ENCODE measurements at places on chromosomes 11 and 22. TPM values are rescaled to one million over a fixed set of nuclear protein-coding genes. Genes with fewer than 3 reads are reported as not detected.

GRCh38 chr11:10633261-10633660, 60.3 kb downstream of the IRAG1 start:
- DNase-seq: no peak

DNA sequence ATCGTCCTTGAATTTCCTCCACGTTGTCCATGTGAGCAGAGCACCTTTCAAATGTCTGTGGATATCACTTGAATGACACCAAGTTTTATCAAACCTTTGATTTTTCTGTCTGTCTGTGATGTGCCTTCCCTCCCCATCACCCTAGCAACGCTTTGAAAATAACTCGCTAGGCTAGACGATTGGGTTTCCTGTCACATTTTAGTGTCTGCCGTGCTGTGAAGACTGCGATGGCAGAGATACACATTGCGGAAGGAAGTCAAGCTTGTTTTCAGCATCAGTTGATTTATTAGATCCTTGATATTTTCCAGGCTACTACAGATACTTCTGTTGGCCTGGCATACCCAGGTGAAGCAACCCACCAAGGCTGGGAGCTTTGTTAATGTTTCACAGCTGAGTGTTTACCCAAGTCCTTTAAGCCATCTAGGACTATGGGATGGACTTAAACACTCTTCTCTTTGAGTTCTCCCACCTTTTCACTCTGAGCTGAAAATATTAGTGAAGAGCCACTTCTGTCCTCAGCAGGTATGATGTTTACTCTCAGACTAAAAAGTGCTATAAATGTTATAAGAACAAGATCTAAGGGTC, 93.6 kb upstream of the CD44 start:
- no peak for DNase-seq

- DNase-seq: no peak
Measured at GRCh38 chr11:112928136-112928535, 33.1 kb upstream of the NCAM1 start.

DNA sequence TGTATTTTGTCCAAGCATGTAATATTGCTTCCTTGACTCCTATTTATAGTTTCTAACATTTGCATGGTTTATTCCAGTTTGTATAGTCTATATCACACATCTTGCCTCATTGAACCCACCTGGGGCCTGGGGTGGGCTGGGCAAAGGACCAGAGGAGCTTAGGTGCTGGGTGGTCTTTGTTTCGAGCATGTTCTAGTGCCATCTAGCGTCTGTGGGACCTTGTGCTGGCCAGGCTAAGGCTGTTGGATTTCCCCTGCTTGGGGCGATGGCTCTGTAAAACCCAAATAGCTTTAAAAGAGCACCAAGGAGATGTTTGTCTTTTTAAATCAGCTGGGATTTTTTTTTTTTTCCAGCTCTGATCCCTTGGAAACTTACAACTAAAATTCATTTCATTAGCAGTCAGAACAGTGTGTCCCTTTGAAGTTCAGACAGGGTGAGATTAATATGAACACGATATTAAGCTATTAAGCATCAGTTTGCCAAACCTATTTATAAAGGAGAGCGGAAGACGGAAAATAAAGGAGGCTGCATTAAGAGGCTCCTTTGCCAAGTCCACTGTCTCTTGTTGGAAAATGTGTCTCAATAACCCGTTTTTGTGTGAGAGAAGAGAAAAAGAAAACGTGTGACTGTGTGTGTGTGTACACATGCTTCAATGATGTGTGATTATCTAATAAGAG, 157.4 kb downstream of the COMMD9 start:
- peak; percentile 55 for DNase-seq

MAPK11 gene
- 13.4 TPM for total RNA-seq

GRCh38 chr11:120605469-120605868, 93.9 kb downstream of the GRIK4 start:
- DNase-seq: no peak

DNA sequence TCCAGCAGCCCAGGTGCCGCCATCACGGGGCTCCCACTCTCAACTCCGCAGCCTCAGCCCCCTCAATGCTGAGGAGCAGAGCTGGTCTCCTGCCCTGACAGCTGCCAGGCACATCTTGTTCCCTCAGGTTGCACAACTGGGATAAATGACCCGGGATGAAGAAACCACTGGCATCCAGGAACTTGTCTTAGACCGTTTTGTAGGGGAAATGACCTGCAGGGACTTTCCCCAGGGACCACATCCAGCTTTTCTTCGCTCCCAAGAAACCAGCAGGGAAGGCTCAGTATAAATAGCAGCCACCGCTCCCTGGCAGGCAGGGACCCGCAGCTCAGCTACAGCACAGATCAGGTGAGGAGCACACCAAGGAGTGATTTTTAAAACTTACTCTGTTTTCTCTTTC, at the start of gene SAA1:
TSS of gene SAA1 (plus strand) at position 316 of the 400 bp plus-strand sequence. CDS start 624 bp downstream, outside the sequence.
- DNase-seq: peak; percentile 57

YPEL1 gene
- total RNA-seq: 8.5 TPM

- no peak for DNase-seq
Measured at GRCh38 chr11:27646051-27646818, 54.0 kb downstream of the BDNF start.

MS4A8 gene
- total RNA-seq: not detected

GRCh38 chr11:128146926-128147605, 440.3 kb downstream of the ETS1 start:
- peak; percentile 52 for DNase-seq

DNA sequence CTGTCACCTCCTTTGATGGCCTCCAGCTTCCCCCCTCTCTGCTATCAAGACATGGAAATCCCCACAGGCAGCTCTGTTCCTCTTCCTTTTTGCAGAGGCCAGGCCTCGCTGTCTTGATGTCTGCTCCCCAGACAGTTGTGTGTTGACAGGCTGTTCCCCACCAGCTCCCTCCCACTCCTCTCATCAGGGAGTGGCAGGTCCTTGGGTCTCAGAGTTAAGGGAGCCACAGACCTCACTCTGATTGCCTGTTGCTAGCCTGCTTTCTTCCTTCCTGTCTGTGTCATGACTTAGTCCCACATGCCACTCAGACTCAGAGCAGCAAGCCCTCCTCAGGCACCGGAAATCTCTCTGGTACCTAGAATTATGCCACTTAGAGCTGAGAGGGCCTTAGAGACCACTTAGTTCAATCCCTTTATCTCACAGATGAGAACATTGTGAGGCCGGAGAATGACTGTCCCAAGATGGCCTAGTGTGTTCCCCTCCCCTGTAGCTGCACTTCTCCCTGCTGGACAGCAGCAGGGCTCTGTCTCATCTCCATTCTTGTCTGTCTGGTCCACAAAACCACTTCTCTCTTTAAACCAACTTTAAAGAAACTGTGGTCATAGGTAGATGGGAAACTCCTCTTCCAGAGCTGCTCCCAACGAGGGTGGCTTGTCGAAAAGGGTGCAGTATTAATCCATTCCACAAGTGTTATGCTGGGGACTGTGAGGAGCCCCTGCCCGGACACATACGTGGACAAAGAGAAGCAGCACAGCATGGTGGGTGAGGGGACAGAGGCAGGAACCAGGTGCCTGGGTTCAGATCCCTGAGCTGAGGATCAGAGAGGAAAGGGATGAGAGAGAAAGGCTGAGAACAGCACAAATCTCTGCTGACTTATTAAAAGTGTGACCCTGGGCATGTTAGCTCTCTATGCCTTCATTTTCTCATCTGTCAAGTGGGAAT, 4.2 kb downstream of the AMPD3 start:
- no peak for DNase-seq

ACR gene
- 0.80 TPM for total RNA-seq

DNA sequence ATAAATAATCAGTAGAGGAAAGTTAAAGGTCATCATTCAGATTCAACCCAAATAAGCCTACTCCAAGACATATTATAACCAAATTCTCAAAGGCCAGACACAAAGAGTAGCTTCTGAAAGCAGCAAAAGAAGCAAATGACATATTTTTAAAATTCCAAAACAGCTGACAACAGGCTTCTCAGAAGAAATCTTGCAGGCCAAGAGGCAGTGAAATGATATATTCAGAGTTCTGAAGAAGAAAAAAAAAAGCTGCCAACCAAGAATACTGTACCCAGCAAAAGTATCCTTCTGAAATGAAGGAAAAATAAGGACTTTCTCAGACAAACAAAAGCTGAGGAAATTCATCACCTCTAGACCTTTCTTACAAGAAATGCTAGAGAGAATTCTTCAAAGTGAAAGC, 787.1 kb upstream of the TENM4 start:
- no peak for DNase-seq

P2RX3 gene
- total RNA-seq: not detected

KCTD14 gene
- total RNA-seq: 22.4 TPM

GRCh38 chr11:102196816-102197215, 86.6 kb downstream of the YAP1 start:
- no peak for DNase-seq

DNA sequence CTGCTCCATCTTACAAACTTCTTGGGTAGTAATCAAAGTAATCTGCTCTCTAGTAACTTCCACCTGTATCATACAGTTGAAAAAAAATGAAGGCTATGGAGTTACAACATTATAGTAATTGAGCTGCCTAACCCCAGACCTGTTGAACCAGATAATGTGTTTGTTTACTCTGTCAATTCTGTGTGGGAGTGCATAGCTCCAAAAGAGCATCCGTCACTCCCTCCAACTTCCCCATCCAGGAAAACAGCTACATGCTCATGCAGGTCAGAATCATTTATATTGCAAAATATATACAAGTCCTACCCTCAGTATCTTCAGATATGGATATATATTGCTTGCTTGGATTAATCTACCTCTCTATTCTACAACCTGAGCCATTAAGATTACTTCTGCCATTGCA, 244.0 kb upstream of the ANO5 start:
- DNase-seq: no peak

DDX25 gene
- not detected for total RNA-seq

PLEKHB1 gene
- total RNA-seq: 17.0 TPM

DNA sequence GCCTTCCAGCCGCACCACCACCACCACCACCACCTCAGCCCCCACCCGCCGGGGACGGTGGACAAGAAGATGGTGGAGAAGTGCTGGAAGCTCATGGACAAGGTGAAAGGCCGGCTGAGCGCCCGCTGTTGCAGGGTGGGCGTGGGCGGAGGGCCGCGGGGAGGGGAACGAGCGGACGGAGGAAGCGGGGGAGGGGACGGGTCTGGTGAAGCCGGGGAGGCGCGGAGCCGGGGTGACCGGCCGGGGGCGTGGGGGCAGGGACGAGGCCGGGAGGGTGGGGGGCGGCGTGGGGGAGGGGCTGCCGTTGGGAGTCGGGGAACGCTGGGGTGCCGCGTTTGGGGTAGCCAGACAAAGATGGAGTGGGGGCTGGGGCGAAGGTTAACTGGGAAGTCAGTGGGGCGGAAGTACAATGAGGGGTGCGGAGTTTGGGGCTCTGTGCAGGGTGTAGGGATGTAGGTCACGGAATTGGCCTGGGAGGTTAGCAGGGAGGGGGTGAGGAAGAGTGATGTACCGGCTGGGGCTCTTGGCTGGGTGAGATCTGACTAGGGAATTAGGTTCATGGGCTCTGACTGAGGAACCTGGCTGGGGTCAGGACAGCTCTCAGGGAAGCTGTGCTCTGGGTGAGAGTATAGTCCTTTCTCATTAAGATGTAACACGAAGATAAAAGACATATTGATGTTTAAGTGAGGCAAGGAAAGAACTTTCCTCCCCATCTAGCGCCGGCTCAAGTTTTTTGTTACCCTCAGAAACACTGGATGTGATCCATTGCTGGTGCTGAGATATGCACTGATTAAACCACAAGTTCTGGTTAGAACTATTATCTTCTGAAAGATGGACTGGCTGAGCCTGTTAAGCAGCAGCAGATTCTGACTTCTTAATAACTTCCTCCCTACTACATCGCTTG, 624 bp downstream of the CBL start:
- DNase-seq: peak; percentile 45

DNA sequence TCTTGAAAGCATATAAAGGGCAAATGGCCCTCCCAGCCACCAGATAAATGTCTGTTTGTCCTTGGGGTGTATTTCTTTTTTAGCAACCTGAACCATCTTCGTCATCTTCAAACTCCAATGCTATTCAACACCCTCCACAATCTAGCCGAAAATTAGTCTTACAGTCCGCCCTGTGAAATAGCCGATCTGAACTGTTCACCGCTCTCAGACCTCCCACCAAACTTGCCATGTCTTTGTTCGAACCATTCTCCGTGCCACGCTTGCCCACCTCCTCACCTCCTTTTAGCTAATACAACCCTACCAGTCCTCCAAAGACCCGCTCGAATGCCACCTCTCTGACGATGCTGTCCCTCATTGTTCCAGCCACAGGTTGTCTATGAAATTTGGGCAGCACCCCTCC, 46.0 kb downstream of the SC5D start:
- no peak for DNase-seq

C11orf91 gene
- not detected for total RNA-seq

DNA sequence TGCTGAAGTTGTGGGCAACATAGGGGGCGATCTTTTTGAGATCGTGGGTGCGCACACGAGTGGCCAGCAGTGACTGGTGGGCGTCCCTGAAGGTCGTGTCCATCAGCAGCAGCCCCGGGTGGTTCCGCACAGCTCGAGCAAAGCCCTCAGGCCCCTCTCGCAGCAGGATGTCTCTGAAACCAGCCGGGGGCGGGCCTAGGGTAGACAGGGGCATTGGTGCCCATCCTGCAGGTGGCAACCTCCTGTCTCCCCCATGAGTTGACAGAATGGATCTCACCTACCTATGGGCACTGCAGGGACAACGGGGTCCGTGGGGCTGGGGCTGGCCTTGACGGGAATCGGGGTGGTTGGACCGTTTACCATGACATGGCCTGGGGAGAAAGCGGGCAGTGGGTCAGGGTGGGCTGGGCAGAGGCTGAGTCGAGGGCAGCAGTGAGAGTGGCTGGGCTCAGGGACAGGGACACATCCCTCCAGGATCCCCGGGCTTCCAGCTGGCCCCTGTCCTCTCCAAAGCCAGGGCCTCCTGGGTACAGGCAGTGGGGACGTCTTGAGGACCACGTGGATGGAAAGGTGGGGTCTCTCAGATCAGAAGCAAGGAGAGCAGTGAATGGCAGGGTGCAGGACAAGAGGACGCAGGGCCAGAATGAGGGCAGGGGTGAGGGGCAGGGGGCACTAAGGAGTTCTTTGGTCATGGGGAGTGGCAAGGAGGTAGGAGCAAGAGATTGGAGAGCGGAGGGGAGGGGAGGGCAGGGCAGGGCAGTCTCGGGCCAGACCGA, 4.2 kb upstream of the LRFN4 start:
- no peak for DNase-seq

- DNase-seq: no peak
Measured at GRCh38 chr11:12642806-12643428, 31.3 kb upstream of the TEAD1 start.

TP53AIP1 gene
- total RNA-seq: 0.59 TPM

DNA sequence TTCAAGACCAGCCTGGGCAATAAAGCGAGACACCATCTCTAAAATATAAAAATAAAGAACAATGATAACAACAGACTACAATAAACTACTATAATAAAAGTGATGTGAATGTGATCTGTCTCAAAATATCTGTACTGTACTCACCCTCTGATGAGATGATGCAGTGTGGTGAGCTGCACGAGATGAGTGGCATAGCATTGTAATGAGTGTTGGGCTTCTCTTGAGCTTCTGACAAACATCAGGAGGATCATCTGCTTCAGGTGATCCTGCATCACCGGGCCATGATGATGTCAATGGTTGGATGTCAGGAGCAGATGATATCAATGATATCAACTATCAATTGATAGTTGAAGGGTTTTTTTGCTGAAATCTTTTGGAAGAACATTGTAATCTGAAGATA, 52.4 kb upstream of the INCENP start:
- no peak for DNase-seq

GRCh38 chr11:57325735-57326048, 940 bp upstream of the TNKS1BP1 start:
- no peak for DNase-seq

- no peak for DNase-seq
Measured at GRCh38 chr11:27290261-27291050, 72.6 kb downstream of the CCDC34 start.

GRCh38 chr11:73292525-73292894, 15.6 kb upstream of the ARHGEF17 start:
- DNase-seq: no peak

SLC15A3 gene
- 23.2 TPM for total RNA-seq
